Right hindlimb (tissue), 1 donor: ENCODE measurements at places on chromosomes 12 and 14.

DNA sequence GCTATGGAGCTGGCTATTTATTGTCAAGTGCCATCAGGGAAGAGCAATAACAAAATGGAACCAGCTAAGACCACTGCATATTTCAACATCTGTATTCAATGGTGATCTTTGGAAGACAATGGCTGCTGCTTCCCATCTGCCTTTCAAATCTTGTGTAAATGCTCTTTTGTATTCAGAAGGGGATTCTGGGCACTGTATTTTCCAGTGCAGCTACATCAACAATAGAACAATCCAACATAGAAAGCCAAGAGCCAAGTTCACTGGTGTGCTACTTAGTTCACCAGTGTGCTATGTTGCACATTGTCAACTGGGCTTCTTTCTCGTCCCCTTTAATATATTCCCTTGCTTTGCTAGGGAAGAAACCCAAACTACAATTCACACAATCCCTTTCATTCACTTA, 128.8 kb upstream of the OR4E1 start:
- DNase-seq: no peak

GRCh38 chr14:102616799-102617198, 24.4 kb downstream of the RCOR1 start:
- no peak for DNase-seq

- DNase-seq: no peak
Observed at GRCh38 chr12:75650595-75651341, 139.4 kb upstream of the KRR1 start.

GRCh38 chr12:65935906-65936901, 111.9 kb downstream of the HMGA2 start:
- no peak for DNase-seq

GRCh38 chr14:97713023-97713422, 915.8 kb downstream of the VRK1 start:
- DNase-seq: no peak

GRCh38 chr14:90587252-90587910, 190.6 kb downstream of the CALM1 start:
- no peak for DNase-seq

DNA sequence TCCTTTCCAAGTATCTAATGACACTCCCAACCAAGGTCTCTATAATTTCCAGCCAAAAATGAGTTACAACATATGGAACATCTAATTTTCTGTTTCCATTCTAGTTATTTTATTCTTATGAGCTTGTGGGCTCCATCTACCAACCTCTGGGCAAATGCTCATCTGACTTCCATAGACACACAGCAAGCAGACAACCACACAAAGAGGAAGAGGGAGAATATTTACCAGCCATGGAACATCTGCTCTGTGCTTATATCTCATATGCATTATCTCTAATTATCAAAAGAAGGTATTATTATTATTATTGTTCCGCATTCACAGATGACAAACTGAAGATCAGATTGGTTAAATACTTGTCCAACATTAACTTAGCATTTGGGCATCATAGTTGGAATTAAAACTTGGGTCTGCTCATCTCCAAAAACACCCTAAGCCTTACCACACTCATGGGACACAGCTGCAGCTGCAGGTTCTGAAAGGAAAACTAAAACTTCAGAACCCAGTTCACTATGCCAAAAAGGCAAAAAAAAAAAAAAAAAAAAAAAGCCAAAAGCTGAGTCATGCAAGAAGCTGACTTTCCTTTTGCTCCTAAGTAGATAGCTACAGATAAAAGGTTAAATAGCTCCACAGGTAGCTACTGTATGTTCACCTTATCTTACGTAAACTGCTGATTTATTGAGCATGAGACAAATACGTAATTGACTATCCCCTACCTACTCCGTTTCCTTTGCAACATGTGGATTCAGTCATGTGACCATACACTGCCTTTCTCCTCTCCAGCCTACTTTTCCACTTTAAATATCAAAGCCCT, 23.6 kb upstream of the TCL1B start:
- DNase-seq: no peak

DNA sequence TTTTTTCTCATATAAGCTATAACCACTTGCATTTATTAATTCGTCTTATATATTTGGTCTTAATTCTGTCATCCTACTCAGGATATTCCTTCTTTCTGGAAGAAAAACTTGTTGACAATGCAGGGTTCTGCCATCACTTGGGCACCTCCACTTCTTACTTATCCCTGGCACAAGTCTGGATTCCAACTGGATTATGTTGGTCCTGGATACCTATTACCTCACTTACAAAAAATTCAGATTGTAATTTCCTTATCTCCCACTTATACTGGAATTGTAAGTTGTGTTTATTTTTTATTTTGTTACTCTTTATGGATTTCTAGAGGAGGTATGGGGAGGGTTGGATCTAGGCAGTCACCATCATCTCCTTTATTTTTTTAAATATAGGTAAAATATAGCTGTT, 36.7 kb downstream of the LRRIQ1 start:
- no peak for DNase-seq

GRCh38 chr14:86654558-86655184, 1124.7 kb downstream of the FLRT2 start:
- DNase-seq: no peak

GRCh38 chr12:6378709-6379472, 3.5 kb upstream of the SCNN1A start:
- no peak for DNase-seq

- no peak for DNase-seq
Observed at GRCh38 chr12:32196250-32197198, 89.9 kb downstream of the BICD1 start.

- DNase-seq: no peak
Observed at GRCh38 chr14:29175706-29176105, 409.1 kb downstream of the FOXG1 start.

GRCh38 chr12:74043343-74043742, 494.3 kb upstream of the ATXN7L3B start:
- DNase-seq: no peak
